Activated CD8-positive, alpha-beta memory T cell treated with anti-CD3 and anti-CD28 coated beads for 4 hours (primary cell): ENCODE measurements at places on chromosomes 6 and 20.

DNA sequence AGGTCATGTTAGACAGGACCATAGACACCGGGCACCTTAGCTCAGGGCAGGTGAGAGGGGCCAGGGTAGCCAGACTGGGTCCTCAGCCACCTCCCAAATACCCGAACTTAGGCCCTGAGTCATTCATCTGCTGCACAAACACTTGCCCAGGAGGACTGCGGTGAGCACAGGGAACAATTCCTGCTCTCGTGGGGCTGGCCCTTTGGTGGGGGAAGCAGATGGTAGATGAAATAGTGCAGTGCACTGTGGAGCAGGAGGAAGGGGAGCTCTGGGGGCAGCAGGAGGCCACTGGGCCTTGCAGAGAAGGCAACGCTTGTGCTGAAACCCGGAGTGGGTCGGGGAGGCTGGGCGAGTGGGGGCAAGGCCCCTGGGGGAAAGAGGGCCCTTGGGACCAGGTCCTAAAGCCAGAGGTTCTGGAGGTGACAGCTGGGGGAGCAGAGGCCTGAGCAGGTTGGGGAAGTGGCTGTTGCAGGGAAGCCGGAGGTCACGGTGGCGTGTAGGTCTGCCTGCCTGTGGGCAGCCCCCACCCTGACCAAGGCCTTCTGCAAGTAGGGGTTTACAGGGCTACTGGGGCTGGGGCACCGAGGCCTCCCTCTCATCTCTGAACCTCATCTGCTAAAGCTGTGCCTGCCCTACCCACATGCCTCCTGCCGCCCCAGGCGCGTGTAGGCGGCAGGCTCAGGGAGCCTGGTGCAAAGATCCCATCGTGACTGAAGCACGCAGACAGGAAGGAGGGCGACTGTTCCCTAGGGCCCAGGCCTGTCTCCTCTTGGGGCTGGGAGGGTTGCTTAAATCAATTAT is 4.7 kb upstream of the NPBWR2 start:
- no peak for DNase-seq

GRCh38 chr6:113143206-113143605 is 713.9 kb upstream of the MARCKS start:
- no peak for DNase-seq

DNA sequence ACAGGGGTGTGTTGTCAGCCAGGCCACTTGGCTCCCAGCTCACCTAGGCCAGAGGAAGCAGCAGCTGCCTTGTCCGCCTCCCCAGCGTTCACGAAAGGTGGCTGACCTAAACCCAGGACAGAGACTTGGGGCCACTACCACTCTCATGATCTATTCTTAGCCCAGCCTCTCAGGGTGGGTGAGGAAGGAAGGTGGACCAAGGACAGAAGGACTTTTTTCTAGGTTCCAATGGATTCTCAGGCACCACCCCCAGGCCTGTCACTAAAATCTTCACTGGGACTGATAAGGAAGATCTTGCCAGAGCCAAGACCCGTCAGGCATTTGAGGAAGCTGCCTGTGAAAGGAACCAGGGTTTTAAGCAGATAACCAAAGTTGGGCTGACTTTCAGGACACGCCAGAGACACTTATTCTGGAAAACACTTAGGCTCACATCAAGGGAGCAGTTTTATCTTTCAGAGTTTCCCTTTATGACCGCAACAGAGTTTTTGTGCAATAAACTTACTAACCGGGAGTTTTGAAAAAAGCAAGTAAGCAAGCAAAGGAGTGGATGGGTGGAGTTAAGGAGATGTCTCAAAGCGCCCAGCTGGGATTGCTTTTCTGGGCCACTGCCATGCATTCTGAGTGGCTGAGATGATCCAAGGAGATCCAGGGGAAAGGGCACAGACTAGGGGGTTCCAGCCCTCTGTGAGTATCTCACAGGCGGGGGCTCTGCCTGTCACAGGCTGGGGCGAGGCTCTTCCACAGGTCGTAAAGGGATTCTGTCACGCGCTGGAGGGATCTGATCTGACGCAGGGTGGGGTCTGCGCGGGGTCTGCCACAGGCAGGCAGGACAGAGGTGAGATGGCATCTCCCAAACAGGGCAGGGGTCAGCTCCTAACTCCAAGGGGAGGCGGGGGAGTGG is 989 bp downstream of the FITM2 start:
- no peak for DNase-seq

DNA sequence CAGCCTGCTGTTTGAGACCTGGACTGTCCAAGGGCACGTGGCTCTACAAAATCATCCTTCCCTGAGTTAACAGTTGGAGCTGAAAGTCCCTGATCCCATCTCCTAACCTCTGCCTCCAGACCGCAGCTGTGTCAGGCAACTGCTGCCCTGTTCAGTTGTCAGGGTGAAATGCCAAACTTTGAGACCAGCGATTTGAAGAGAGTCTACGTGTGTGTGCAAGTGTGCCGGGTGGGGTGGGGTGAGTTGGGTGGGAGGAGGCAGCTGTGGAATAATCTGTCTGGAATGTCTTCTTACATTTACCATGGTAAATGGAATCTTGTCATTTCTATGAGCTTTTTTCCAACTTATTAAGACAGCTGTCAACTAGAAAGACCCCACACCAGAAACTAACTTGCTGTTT is 81.0 kb upstream of the FAM8A1 start:
- DNase-seq = no peak

- DNase-seq = no peak
Measured at GRCh38 chr6:111105578-111105977, 18.3 kb downstream of the SLC16A10 start.

DNA sequence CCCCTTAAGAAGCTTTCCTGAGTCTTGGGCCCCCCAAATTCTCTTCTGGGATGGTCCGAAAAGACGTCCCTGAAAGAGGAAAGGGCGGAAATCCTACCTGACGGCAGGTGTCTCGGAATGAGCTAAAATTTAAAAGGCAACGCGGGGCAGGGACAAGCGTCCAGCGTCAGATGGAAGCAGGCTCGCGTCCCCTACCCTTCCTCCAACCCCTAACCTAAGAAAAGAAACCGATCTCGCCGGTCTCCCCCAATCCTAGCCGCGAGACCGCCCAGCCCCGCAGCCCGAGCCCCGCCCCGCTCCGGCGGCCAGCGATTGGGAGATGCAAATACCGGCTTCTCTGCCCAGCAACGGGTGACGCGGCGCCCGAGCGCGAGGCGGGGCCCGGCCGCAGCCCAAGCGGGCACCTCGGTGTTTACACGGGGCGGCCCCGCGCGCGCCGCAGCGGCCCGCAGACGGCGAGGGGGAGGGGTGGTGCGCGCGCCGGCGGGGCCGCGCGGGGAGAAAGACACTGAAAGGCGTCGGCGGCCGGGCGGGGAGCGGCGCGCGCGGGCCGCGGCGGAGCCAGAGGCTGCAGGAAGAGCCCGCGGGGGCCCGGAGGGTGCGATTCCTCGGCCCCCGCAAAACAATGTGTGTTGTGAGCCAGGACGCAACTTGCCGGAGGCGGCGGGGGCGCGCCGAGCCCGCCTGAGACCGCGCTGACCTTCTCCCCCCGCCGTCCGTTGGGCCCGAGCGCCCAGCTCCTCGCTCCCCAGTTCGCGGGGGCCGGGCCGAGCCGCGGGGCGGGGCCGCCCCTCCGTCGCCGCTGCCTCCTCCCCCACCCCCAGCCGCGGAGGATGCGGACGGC is at the start of gene SOX12:
TSS of gene SOX12 (plus strand) at position 508 of the 844 bp plus-strand sequence. CDS start 373 bp downstream, outside the sequence.
- DNase-seq = peak; percentile 95

DNA sequence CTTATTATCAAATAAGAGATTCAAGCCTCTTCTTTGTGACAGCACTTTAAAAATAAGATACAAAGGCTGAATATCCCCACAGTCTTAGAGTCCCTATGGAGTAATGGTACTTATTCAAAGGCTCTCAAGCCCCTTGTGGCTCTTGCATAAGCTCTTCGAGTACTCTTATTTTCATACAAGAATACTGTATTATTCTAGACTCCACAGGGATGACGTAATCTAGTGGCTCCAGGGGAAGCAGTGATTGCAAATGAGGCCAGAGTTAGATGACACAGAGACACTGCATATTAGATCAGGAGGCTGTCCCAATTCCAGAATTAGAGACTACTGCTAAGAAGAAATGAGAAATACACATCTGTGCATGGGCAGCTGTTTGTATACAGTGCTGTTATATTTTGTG is 1195.9 kb upstream of the MAP3K7 start:
- no peak for DNase-seq

GRCh38 chr6:165417278-165417865 is 108.0 kb upstream of the C6orf118 start:
- DNase-seq = no peak
